Ovary (tissue), 10 donors: ENCODE measurements at places on chromosomes 7 and 10.

DNA sequence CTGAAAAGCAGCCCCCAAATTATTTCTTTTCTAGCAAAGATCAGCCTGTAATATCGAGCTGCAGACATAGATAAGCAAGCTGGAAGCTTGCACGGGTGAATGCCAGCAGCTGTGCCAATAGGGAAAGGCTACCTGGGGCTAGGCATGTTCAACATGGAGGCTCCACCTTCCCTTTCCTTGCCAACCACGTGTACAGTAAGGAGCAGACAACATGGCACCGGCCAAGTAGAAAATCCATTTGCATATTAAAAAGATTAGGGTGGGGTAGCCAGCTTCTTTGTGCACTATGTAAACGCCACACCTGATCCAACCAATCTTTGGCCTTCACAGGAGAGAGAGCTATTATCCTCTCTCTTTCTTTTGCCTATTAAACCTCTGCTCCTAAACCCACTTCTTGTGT, 56.7 kb upstream of the SEPHS1 start:
- DNase-seq, result no peak

DNA sequence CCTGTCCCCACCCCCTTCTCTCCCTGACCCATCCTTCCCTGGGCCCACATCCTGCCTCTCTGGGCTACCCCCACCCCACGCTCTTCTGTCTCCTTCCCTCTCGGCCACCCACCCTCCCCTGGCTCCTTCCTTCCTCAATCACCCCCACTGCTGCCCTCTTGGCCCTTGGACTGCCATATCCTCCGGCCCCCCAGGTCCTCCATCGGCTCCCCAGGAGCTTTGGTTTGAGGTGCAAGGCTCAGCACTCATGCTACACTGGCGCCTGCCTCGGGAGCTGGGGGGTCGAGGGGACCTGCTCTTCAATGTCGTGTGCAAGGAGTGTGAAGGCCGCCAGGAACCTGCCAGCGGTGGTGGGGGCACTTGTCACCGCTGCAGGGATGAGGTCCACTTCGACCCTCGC, 10.9 kb downstream of the EPHB6 start:
- DNase-seq, result no peak

DNA sequence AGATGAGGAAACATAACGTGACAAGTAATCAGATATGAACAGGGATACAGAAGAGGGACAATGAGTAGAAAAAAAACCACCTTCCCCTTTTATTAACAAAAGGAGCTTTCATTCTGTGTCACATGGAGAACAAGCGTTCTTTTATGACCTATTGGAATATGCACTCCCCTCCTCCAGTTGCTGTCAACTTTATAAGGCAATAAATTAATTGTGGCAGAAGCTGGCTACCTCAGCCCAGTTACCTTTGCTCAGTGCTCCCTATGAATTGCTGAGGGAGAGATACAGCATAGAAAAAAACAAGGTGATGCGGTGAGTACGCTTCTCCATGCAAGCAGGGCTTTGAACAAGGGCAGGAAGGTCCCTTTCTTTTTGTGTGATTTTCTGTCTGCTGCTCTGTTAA, at the start of gene MGAM2:
TSS of gene MGAM2 (plus strand) at position 220 of the 400 bp plus-strand sequence. CDS start 5,156 bp downstream, outside the sequence.
- DNase-seq, result no peak

DNA sequence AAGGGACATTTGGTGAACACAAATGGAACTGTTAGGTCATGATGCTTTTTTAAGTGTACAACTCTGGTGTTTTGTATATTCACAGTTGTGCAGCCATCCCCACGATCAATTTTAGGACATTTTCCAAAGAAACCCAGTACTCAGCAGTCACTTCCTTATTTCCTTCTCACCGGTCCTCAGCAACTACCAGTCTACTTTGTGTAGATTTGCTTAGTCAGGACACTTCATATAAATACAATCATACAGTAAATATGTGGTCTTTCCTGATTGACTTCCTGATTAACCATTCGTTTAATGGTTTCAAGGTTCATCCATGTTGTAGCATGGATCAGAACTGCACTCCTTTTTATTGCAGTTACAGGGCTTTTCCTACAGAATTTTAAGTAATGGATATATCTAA, 14.4 kb downstream of the SGPL1 start:
- DNase-seq, result no peak

GRCh38 chr7:83872501-83872900, 223.6 kb upstream of the SEMA3E start:
- no peak for DNase-seq

DNA sequence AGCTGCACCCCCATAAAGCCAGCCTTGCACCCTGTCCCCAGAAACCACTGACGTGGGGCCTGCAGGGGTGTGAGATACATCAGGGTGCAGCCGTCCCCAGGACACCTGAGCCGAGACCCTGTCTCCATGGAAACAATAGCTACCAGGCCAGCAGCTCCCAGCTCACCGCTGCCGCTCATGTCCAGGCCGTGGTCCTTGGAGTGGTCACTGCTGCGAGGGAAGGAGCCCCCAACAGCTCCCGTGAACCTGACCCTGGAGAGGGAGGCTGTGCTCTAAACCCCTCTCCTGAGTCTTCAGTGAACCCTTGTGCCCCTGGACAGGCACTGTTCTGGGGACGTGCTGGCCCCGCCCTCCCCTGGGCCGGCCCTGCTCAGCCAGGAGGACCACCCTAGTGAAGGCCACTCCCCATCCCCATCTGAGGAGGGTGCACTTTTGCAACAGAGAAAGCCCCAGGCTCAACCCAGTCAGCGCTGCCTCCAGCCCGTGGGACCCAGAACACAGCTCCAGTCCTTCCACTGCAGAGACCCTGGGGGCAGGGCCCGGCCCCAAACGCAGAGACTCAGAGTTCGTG, 19.6 kb upstream of the INPP5A start:
- no peak for DNase-seq

DNA sequence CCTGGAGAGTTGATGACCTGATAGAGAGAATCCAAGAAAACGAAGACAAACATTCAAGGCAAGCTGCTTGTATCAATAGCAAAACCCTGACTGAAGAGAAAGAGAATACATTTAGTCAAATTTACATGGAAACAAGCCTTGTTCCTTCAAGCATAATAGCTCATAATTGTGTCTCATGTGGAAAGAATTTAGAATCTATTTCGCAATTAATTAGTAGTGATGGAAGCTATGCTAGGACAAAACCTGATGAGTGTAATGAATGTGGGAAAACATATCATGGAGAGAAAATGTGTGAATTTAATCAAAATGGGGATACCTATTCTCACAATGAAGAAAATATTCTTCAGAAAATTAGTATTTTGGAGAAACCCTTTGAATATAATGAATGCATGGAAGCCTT, 18.0 kb downstream of the RBAK start:
- no peak for DNase-seq

- DNase-seq, result no peak
Measured at GRCh38 chr7:132519936-132520335, 56.3 kb downstream of the PLXNA4 start.

DNA sequence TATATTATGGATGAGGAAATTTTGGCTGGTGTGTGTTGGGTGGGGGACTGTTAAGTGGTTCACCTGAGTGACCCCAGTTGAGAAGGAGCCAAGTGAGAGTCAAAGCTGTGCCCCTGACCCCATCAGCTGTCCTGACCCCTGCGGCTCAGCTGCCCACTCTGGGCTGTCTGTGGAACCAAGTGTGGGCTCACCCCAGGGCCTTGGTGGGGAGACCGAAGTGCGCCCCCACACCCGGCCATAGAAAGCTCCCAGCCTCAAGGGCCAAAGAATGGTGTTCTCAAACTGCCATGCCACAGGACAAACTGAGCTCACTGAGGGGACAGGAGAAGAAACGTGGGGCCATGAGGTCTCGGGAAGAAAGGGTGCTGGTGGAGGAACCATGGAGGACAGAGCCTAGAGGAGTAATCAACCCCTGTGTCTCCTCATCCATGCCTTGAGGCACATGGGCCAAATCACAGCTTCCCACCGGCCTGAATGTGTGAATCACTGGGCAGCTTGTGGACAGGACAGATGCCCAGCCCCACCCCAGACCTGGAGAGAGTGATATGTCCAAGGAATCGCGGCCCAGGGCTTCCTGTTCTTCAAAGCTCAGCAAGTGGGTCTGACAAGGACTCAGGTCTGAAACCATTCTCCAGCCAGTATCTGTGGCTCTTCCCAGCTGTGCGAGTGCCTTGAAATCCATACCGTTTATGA, 86.2 kb upstream of the CACUL1 start:
- DNase-seq, result no peak

DNA sequence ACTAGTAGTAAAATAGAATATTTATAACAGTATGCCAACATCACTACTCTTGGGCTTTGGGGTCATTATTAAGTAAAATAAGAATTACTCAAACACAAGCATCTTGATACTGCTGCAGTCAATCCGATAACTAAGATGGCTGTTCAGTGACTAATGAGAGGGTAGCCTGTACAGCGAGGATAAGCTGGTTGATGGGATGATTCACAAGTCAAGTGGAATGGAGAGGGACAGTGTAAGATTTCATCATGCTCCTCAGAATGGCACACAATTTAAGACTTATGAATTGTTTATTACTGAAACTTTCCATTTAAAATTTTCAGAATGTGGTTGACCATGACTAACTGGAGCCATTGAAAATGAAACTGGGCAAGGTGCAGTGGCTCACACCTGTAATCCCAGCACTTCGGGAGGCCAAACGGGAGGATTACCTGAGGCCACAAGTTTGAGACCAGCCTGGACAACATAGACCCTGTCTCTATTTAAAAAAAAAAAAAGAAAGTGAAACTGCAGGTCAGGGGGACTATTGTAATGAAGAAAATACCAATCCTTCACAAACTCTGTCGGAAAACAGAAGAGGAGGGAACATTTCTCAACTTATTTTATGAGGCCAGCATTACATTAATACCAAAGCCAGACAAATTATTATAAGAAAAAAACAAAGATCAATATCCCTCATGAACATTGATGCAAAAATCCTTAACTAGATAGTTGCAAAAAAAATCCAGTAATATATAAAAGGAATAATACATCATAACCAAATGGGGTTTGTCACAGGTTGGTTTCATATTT, 11.2 kb downstream of the AVL9 start:
- no peak for DNase-seq

DNA sequence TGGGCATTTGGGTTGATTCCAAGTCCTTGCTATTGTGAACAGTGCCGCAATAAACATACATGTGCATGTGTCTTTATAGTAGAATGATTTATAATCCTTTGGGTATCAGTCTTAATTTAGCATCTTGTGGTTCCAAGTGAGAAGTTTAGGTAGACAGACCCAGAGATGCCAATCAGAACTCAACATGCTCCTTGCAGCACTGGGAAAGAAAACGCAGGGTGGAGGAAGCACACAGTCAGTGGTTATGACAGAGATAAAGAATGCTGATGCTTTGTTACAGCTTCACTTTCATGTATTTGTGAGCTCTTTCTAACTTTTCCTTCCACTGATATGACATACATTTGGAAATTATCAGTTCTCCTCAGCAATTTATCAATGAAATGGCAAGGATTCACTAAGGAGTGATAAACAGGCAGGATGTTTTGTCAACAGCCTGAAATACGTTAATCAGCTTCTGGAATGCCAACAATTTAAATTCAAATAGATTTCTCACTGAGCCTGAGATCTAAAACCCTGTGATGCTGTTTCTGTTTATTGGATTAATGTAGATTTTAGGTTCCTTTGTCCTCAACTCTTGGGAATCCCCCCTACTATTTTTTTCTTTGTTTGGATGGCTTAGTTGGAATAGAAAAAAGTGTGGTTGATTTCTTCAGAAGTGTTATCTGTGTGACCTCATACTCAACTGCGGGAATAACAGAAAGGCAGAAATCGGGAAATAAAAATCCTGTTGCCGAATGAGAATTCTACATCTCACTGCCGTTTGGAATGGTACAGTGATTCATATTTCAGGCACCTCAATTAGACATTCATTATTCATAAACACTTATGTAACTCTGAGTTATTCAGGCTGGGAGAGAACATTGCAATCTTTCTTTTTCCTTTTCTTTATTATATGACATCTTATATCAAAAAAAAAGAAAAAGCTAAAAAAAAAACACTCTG, 675.0 kb downstream of the CNTNAP2 start:
- no peak for DNase-seq

DNA sequence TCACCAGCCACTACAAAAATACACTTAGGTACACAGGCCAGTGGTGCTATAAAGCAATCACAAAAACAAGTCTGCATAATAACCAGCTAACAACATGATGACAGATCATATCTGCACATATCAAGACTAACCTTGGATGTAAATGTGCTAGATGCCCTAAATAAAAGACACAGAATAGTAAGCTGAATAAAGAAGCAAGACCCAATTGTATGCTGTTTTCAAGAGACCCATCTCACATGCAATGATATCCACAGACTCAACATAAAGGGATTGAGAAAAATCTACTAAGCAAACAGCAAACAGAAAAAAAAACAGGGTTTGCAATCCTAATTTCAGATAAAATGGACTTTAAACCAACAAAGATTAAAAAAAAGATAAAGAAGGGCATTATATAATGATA, 505.4 kb upstream of the FZD8 start:
- DNase-seq, result no peak

DNA sequence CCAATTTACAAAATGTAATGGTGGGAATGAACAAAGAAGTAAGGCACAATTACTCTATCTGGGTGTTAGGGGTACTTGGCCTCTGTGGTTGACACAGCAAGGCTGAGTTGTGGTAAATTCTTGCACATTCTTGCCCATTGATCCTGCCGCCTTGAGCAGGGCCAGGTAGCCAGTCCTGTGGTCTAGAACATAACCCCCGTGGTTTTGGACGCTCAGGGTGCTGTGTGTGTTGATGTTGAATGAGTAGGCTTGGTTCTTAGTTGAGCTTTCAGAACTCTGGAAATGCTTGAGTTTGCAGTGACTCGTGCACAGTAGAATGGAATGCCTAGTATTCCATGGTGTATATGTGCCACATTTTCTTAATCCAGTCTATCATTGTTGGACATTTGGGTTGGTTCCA, 42.3 kb upstream of the CDHR3 start:
- no peak for DNase-seq

- no peak for DNase-seq
Measured at GRCh38 chr10:44183667-44184632, 200.9 kb downstream of the CXCL12 start.

DNA sequence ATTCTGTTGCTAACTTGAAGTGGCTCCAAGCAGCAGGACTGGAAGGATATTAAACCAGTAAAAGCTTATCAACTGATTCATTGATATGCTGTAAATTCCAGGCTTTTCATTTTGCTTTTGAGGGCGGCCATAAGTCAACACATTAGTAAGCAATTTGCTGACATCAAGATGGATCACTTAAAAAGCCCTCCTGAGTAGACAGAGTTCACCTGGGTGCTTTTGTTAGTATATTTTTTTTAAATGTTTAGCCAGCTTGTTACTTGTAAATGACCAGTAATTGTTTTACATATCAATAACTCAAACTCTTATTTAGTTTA, 26.5 kb downstream of the RNF32 start:
- DNase-seq, result no peak

GRCh38 chr7:100929808-100930174, 19.5 kb upstream of the MUC3A start:
- no peak for DNase-seq
